ENCODE measurements at places on chromosomes 2 and 18.

DNA sequence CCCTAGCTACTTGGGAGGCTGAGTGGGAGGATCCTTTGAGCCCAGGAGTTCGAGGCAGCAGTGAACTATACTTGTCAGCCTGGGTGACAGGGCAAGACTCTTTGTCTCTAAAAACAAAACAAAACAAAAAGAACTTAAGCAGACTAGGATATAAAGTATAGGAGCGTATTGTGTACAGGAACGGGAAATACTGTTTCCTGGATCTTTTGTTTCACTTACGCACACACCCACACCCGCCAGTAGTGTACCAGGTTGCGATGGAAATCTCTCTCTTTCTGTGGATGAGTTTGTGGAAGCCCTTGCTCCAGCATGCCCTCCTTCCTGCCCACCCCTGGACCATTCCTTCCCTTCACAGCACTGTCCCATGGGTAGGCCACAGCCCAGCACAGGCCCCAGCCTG, 136.3 kb downstream of the RPIA start:
- no peak for DNase-seq

DNA sequence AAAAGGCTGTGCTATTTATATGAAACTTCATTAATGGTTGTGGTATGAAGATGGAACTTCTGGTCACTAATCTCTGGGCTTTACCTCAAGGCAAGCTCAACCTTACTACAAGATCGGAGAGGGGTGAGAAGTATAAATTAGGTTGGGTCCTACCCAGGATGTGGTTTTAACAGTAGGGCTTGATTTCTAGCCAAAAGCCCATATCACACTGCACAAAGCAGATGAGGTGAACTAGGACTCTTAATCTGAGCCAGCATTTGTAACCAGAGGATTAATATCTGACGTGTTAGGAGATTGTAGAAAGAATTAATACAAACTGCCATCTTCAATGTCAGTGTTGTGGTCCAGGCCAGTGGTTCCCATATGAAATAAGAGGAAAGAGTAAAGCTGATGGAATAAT, 86.4 kb upstream of the RGPD4 start:
- DNase-seq = no peak

DNA sequence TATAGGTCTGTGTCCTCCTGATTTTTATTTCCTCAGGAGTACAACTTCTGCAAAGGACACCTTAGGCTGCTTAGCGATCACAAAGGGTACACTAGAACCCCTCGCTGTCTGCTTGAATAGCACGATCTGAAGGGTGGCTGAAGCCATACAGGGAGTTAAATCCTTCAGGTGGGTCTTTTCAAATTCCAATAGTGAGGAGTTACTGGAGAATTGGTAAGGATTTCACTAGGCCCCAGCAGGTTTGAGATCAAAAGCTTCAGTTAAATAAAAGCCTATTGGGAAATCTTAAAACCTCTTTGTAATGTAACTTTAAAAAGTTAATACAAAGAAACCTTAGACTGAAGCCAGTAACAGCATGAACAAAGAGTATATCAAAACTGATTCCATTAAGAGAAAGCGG, 613.1 kb downstream of the ZEB2 start:
- no peak for DNase-seq

GRCh38 chr2:126817172-126817571, 81.5 kb upstream of the TEX51 start:
- DNase-seq = no peak

DNA sequence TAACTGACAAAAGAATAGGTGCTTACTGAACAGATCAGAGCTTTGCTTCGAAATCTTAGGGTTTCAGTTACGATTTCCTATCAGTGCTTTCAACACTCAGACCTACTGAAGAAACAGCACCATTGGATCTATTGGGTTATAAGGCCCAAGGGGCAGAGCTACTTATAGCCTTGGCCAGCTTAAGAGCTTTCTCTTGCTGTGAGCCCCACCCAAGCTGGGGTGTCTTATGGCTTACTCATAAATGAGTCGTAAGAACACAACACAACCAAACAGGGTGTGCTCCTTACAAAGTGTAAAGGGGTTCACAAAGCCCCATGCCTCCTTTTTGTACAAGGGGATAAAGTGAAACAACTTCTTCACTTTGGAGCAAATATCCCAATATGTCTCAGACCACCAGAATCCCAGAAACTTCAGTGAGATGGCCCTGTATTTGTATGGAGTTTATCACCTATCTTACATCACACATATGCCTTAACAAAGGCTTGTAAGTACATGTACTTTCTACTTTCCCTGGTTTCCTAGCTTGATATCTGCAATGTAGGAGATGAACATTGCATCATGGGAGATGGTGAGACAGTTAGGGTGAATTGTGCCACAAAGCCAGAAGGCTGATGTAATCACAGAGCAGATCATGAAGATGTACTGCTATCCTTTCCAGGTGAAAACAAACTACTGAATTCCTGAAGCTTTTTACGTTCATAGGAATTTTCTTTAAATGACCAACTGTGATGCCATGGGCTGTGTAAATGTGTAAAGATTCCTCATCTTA, 115.5 kb upstream of the GLI2 start:
- DNase-seq = no peak

GRCh38 chr18:21496277-21496835, 104.1 kb downstream of the ESCO1 start:
- no peak for DNase-seq
